GM23338 (cell line): ENCODE measurements at places on chromosomes 1 and 21. TPM values are rescaled to one million over a fixed set of nuclear protein-coding genes. Genes with fewer than 3 reads are reported as not detected.

BCAN gene
- 5.5 and 8.0 TPM in 2 replicates for total RNA-seq

PLPPR4 gene
- total RNA-seq: 1.1 and 2.3 TPM in 2 replicates

TFF1 gene
- not detected in 2 replicates for total RNA-seq

DNA sequence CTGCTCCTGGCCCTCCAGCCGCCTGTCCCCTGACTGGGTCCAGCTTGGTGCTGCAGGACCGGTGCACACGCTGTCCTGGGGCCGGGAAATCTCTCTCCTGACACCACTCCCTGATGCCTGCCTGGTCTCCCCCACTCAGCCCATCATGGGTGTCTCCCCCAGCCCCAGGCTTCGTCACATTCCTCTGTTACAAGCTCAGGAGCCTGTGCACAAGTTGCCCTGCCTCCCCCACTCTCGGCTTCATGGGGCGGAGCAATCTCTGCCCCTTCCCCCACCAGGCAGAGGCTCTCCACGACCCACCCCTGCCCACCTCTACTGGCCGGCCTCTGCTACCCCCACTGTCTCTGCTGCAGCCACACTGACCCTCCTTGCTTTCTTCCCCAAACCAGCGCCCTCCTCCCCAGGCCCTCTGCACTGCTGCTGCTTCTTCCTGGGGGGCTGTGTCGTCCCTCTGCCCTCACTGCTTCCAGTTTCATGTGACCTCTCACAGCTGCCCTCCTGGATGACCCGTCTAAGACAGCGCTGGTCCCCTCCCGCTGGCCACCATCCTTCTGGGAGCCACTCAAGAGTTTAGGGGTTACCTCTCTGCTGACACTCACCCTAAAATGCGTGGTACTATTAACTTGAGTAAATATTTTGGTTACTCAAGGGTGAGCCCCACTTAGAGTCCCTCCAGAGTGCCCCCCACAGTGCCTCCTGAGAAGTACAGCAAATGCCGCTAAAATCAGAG lies 5.7 kb upstream of the RIPK4 start:
- H3K27me3 ChIP-seq: peaks cover 50% of the 10 kb centered on the region
- H3K36me3 ChIP-seq: no peaks in the 10 kb centered on the region
- H3K4me1 ChIP-seq: peaks cover 18% of the 10 kb centered on the region
- H3K27ac ChIP-seq: no peak overlapping the region

DNA sequence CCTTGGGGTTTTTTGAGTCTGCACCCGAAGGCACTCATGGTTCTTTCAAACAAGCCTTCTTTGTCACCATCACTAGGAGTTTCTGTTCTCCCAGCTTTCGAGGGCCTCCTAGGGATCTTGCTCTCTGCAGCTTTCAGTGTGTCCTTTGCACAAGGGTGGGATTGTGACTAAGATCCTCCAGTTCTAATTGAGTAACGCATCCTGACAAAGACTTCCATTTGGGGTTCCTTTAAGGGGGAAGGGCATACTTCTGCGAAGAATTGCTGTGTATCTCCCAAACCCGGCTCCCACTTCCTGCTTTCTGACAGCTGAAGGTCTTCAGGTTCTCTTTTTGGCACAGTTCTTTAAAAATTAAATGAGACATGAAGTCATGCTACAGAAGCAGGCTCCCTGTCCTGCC lies 139.4 kb downstream of the EDEM3 start:
- no peaks in the 10 kb centered on the region for H3K27me3 ChIP-seq
- H3K36me3 ChIP-seq: no peaks in the 10 kb centered on the region
- H3K4me3 ChIP-seq: no peak overlapping the region
- no peak overlapping the region for H3K27ac ChIP-seq
- DNase-seq: no peak

- no peak overlapping the region for H3K4me3 ChIP-seq
- no peaks in the 10 kb centered on the region for H3K36me3 ChIP-seq
- no peak overlapping the region for H3K27ac ChIP-seq
These were observed 5.0 kb upstream of the ADAMTS1 start for GRCh38 chr21:26850116-26850643.
